Ovary (tissue), 10 donors: ENCODE measurements at places on chromosomes 3 and 15.

GRCh38 chr3:44584646-44585501, at the start of gene ZNF660:
ZNF660 (plus strand) TSS chr3:44584964; CDS start chr3:44594194, 9,230 bp downstream.
- peak; percentile 74 for DNase-seq
- H3K36me3 ChIP-seq = no peaks in the 10 kb centered on the region
- H3K4me3 ChIP-seq = peak within 1 kb of the TSS; percentile 59
- H3K4me1 ChIP-seq = peaks cover 1% of the 10 kb centered on the region
- H3K27me3 ChIP-seq = no peaks in the 10 kb centered on the region

GRCh38 chr15:29924750-29925149, 102.5 kb upstream of the TJP1 start:
- no peak overlapping the region for H3K27ac ChIP-seq
- peaks cover 3% of the 10 kb centered on the region for H3K27me3 ChIP-seq
- DNase-seq = peak; percentile 45
- peaks cover 6% of the 10 kb centered on the region for H3K4me1 ChIP-seq
- no peaks in the 10 kb centered on the region for H3K36me3 ChIP-seq

DNA sequence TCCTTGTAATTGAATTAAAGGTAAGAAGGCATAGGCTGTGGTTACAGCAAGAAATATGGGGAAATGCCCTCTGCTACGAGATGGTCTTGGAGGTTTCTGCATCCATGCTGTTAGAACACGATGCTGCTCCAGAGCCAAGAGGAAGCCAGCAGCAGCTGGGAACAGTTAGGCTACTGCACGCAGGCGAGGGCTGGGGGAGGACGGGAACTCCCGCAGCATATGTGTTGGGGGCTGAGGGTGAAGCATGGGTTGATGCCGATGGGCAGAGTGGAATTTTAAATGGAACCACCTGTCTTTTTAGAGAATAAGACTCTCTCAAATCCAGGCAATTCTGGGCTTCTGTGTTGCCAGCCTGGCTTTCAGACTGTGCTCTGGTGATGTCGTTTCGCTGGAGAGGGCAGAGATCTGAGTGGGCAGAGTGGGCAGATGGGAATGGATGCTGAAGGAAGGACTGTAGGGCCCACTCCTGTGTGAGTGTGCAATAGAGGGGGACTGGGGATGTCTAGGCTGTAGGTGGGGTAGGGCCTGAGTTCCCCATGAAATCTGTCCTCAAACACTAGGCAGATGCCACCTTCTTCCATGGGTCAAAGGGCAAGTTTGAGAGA, 417.0 kb upstream of the TPM1 start:
- DNase-seq = peak; percentile 71
- H3K27me3 ChIP-seq = no peaks in the 10 kb centered on the region
- no peaks in the 10 kb centered on the region for H3K36me3 ChIP-seq
- peaks cover 14% of the 10 kb centered on the region for H3K4me1 ChIP-seq
- peak overlapping the region; percentile 9 for H3K27ac ChIP-seq

DNA sequence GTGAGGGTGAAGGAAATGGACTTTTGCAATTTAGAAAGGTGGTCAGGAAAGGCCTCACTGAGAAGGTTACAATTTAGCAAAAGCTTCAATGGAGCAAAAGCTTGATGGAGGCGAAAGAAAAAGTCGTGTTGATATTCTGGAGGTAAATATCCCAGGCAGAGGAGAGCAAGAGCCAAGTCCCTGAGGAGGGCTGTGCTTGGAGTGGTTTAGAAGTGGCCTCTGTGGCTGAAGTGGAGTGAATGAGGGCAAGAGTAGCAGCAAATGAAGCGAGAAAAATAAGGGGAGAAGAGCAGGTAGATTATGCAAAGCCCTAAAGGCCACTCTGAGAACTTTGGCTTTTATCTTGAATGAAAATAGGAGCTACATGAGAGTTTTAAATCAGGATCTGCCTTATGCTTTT, 54.1 kb downstream of the GUCA1C start:
- H3K4me1 ChIP-seq = no peaks in the 10 kb centered on the region
- H3K36me3 ChIP-seq = no peaks in the 10 kb centered on the region
- no peak for DNase-seq
- H3K27ac ChIP-seq = no peak overlapping the region
- H3K27me3 ChIP-seq = no peaks in the 10 kb centered on the region

DNA sequence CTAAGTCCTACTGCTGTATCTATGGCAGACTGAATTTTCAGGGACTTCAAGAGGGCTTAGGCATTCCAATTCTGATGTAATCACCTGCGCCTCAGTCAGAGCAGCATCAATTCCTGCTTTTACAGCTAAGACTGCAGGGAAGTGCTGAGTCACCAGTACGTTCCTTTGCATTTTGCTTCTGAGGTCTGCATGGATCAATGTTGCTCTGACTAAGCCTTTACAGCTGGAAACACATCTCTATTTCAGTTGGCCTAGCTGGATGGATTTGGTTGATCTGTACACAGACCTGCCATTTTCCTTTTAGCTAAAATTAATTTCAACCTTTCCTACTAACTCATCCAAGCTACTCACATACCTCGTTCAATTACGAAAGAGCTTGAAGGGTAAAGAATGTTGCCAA, 51.3 kb downstream of the ETV5 start:
- H3K4me1 ChIP-seq = no peaks in the 10 kb centered on the region
- no peak overlapping the region for H3K4me3 ChIP-seq
- no peaks in the 10 kb centered on the region for H3K27me3 ChIP-seq
- DNase-seq = no peak

DNA sequence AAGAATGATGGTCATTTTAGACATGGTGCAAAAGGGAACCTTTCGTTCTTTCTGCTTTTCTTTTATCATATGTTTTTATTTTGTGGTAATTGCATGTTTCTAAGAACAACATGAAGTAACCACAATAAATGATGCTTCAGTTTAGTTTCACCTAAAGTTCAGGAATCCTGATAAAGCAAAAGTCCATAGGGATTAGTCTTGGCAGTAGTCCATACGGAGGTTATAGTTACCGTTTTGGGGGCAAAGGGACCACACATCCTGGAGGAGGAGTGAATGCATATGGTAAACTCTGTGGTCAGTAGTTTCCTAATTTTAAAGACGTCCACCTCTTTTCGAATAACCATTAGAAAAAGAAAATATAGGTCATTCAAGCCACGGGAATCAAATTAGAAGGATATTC, 141.5 kb downstream of the MCTP2 start:
- no peak overlapping the region for H3K27ac ChIP-seq
- H3K27me3 ChIP-seq = no peaks in the 10 kb centered on the region
- H3K4me1 ChIP-seq = no peaks in the 10 kb centered on the region

GRCh38 chr3:133840055-133840737, 34.6 kb downstream of the SRPRB start:
- H3K36me3 ChIP-seq = no peaks in the 10 kb centered on the region
- DNase-seq = no peak
- H3K4me3 ChIP-seq = no peak overlapping the region

GRCh38 chr15:70048578-70049514, 48.9 kb downstream of the TLE3 start:
- no peaks in the 10 kb centered on the region for H3K36me3 ChIP-seq
- DNase-seq = peak; percentile 28
- no peak overlapping the region for H3K4me3 ChIP-seq
- H3K27ac ChIP-seq = no peak overlapping the region
- no peaks in the 10 kb centered on the region for H3K27me3 ChIP-seq
- H3K4me1 ChIP-seq = no peaks in the 10 kb centered on the region

- no peak overlapping the region for H3K27ac ChIP-seq
- H3K27me3 ChIP-seq = no peaks in the 10 kb centered on the region
- no peak for DNase-seq
- no peak overlapping the region for H3K4me3 ChIP-seq
- H3K36me3 ChIP-seq = no peaks in the 10 kb centered on the region
Measured at GRCh38 chr3:105425153-105425502, 58.4 kb downstream of the ALCAM start.

GRCh38 chr15:96960711-96961480, 630.4 kb downstream of the NR2F2 start:
- no peaks in the 10 kb centered on the region for H3K4me1 ChIP-seq
- no peaks in the 10 kb centered on the region for H3K36me3 ChIP-seq
- no peak overlapping the region for H3K4me3 ChIP-seq
- no peak for DNase-seq
- no peaks in the 10 kb centered on the region for H3K27me3 ChIP-seq

DNA sequence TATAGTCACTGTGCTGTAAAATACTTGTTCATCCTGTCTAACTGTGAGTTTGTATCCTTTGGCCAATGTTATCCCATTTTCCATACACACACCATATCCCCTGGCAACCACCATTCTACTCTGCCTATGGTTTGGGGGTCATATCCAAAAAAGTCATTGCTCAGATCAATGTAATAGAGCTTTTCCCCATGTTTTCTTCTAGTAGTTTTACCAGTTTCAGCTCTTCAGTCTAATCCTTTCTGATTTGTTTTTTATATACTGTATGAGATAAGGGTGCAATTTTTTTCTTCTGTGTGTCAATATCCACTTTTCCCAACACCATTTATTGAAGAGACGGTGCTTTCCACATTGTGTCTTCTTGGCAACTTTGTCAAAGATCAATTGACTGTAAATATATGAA, 14.0 kb upstream of the DLG1 start:
- no peaks in the 10 kb centered on the region for H3K36me3 ChIP-seq
- no peaks in the 10 kb centered on the region for H3K27me3 ChIP-seq

DNA sequence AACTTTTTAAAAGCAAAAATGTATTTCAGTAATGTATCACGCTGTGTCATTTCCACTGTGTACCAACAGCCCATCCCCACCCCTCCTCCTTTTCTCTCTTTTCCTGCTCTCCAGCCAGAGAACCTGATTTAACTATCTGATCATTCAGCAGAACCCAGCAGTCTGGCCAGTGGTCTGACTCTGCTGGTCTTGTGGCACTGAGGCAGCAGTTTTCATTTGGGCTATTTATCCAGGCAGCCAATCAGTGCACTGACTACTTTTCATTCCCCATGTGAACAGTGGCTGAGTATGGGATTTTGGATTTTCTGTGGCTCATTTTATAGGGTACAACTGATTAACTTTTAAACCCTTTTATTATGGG, 56.3 kb downstream of the GPR171 start:
- no peak overlapping the region for H3K27ac ChIP-seq
- H3K4me1 ChIP-seq = no peaks in the 10 kb centered on the region
- no peak overlapping the region for H3K4me3 ChIP-seq
- DNase-seq = no peak
- H3K27me3 ChIP-seq = no peaks in the 10 kb centered on the region
- H3K36me3 ChIP-seq = no peaks in the 10 kb centered on the region

GRCh38 chr3:8070011-8070410, 431.6 kb upstream of the LMCD1 start:
- no peaks in the 10 kb centered on the region for H3K36me3 ChIP-seq
- no peak overlapping the region for H3K27ac ChIP-seq
- H3K4me3 ChIP-seq = no peak overlapping the region
- DNase-seq = no peak

- no peak for DNase-seq
- H3K27me3 ChIP-seq = no peaks in the 10 kb centered on the region
- H3K4me3 ChIP-seq = no peak overlapping the region
- H3K27ac ChIP-seq = no peak overlapping the region
- no peaks in the 10 kb centered on the region for H3K4me1 ChIP-seq
Measured at GRCh38 chr3:185263423-185263822, 9.6 kb upstream of the EHHADH start.

DNA sequence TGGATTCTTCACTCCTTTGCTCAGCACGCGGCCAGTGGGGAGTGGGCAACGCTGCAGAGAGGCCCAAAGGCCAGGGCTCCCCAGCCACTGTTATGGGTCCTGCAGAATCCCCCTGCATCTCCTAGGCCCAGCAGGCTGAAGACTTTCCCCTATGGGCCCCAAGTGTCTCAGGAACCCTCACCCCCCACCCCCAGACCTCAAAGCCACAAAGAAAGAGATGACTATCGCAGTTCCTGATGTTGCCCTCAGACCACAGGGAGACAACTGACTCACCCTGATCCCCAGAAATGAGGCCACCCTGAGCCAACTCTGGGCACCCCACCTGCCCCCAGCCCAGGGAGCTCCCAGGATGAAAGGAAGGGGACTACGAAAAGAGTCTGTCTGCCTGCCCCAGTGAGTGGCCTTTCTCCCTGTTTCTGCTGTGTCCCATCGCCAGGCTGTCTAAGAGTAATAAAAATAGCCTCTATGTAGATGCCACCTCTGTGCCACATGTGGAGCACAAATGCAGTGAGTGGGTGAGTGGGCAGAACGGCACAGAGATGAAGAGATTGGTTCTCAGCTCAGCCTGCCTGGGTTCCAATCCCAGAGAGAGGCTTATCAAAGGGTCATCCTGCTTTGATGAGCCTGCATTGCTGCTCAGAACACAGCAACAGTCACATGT, 283.0 kb downstream of the UACA start:
- no peak overlapping the region for H3K4me3 ChIP-seq
- H3K27me3 ChIP-seq = no peaks in the 10 kb centered on the region
- no peak overlapping the region for H3K27ac ChIP-seq
- H3K36me3 ChIP-seq = no peaks in the 10 kb centered on the region
- DNase-seq = no peak

- H3K4me3 ChIP-seq = no peak overlapping the region
- no peaks in the 10 kb centered on the region for H3K4me1 ChIP-seq
- DNase-seq = no peak
- no peaks in the 10 kb centered on the region for H3K36me3 ChIP-seq
Measured at GRCh38 chr3:68986496-68987208, 26.8 kb downstream of the EOGT start.

DNA sequence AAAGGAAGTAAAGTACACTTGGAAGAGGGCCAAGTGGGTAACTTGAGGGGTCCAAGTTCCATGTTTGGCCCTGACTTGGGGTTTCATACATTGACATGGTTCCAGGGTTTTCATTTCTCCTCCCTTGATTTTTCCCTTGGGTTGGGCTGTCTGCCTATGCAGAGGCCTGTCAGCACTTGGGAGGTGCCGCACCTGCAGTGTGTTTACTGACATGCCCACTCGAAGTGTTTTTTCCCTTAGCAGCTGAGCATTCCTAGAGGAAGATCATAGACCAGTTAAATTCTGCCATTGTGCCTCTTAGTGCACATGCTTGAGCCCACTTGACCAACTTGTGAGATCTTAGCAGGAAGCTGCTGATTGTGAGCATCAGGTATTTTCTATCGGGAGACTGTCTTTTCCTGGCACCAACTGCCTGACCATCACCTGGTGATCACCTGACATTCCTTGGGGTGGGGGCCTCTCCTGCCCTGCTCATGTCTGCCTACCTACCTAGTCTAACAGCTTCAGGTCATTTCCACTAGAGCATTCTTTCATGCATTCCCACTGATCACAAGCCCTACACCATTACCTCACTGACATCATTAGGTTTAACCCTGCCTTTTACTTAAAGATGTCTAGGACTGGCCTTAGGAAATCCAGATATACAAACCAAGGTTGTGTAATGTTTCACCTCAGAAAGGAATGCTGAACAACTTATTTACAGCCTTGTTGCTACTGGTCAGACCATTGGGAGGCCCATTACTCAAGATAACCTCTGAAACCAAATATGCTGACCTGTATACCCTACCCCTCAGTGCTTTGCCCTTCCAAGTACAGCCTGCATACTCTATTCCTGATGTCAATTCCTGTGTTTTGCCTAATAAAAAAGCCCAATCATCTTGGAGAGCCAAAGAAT, 68.3 kb downstream of the CD47 start:
- no peak overlapping the region for H3K27ac ChIP-seq
- H3K27me3 ChIP-seq = no peaks in the 10 kb centered on the region
- DNase-seq = no peak
- H3K36me3 ChIP-seq = no peaks in the 10 kb centered on the region
- no peaks in the 10 kb centered on the region for H3K4me1 ChIP-seq
